Uterus (tissue), 4 donors: ENCODE measurements at places on chromosomes 3 and 15. TPM values are rescaled to one million over a fixed set of nuclear protein-coding genes. Genes with fewer than 3 reads are reported as not detected.

DNA sequence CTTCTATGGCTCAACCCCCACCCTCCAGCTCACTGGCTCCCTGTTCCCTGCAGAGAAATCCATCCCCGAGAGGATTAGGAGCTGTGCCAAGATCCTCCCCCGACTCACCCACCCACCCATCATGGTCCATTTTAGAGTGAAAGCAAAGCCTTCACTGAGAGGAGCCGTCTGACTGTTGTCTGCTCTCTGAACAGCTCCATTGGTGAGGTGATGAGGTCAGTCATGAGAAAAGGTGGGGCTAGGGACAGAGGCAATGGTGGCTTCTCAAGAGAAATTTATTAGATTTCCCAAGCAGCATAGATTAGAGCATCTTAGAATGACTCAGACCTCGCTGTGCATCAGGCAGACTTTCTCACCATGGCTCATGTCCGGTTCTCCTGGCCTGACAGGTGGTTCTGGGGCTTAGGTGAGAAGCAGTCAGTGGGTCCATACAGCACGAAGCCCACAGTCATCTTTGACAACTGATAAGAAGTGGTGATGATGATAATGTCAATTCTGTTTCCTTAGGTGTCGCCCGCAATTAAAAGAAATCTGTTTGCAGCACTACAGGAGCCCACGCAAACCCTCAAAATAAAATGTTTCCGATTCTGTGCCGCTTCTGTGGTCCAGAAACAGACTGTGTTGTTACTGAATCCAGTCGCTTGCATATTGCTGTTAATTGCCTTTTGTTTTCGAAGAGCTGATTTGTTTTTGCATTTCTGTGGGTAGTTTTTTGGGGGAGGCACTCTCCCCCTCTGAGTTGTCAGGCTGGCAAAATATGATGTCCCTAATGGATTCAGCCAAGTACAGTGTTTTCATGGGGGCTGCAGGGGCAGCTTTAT is 24.8 kb upstream of the RHO start:
- no peak for DNase-seq

DNA sequence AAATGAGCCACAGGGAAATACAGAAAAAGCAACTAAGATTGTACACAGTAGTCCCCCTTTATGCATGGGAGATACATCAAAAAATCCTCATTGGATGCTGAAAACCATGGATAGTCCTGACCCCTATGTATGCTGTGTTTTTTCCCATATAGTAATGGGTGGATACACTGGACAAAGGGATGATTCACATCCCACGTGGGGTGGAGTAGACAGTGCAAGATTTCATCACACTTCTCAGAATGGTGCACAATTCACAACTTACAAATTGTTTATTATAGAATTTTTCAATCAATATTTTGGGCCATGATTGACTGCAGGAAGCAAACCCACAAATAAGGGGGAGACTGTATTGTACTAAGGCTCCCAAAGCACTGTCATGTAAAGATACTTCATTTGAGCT is 224.4 kb upstream of the STRIT1 start:
- no peak for DNase-seq

GRCh38 chr3:187777331-187777941 is 32.2 kb upstream of the BCL6 start:
- no peak for DNase-seq

- DNase-seq, result no peak
Measured at GRCh38 chr3:74469713-74470112, 144.7 kb downstream of the CNTN3 start.

- DNase-seq, result no peak
Measured at GRCh38 chr3:167940241-167940640, 155.5 kb downstream of the GOLIM4 start.

DNA sequence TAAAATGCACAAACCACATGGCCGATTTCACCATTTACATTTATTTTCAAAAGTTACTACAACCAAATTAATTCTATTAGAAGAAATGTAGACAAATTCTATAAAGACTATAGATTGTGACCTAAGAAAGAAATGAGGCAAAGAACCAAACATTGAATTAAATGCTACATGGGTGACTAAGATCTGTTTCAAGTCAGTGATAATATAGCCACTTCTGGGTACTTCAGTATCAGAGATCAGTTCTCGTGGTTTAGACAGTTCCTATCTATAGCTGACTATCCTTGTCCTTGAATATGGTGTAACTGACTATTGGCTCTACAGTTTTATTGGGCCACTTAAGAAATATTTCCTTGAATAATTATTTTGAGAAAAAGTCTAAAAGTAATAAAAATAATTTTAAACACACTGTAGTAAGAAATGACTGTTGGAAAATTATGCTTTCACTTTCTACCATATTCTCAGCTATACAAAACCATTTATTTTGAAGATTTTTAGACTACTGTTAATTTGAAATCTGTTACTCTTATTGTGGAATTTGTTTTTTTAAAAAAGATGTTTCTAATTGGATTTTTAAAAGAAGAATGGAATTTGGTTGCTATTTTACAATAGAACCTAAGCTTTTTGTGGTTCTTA is 14.1 kb downstream of the KCNMB3 start:
- DNase-seq, result no peak

- no peak for DNase-seq
Measured at GRCh38 chr15:64975390-64975789, 14.3 kb downstream of the SPG21 start.

- no peak for DNase-seq
Measured at GRCh38 chr3:47425383-47425778, 44.6 kb downstream of the PTPN23 start.

DNA sequence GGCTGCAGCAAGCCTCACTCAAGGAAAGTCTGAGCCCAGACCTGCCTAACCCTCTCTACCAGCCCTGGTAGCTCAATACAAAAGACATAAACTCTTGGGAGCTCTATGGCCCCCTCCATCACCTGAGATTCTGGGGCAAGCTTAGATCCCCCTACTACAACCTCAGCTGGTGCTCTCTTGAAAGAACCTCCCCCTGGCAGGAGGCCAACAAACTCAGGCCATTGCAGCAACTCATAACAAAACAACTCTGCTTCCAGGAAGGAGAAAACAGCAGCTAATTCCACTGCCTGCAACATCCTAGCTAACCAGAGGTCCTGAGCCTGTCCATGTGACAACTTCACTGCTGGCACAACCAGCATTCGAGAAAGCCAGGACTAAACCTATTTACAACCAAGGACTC is 169.2 kb downstream of the ROBO1 start:
- DNase-seq, result no peak

- DNase-seq, result no peak
Measured at GRCh38 chr15:55891196-55891595, 102.2 kb downstream of the NEDD4 start.

DNA sequence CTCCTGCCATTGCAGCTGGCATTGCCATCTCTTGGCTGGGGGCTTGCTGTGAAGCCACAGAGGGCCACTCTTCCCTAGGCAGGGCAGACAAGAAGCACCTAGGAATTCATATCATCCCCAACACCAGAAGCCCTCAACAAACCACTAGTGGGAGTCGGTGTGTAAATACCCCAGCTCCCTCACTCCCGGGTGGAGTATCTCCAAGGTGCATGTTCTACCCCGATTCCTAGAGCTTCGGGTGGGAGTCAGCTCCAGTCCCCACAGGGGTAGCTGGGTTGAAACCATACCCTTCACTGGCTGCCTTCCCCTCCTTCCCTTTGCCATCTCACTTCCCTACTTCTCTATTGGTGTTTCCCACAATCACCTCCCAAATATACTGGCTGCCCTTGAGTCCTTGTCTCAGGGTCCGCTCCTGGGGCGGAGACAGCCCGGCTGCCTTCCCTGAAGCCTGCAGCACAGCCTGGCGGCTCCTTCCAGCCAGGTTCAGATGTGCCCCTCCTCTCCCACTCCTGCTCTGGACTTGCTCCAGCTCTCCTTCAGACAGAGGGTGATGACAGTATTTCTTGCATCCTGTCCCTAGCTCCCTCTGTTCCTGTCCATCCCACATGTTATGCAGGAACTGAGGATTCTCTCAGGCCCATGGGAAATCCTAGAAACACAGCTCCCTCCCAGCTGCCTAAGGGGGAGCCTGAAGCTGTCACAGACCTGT is 33.3 kb downstream of the FAM3D start:
- DNase-seq, result no peak

GRCh38 chr3:17235310-17235709 is 350.6 kb downstream of the PLCL2 start:
- DNase-seq, result no peak

- DNase-seq, result no peak
Measured at GRCh38 chr15:82186719-82187406, 75.7 kb downstream of the EFL1 start.

- DNase-seq, result no peak
Measured at GRCh38 chr15:57694279-57694678, 12.2 kb upstream of the POLR2M start.

GRCh38 chr3:13325892-13326443 is 94.2 kb downstream of the NUP210 start:
- no peak for DNase-seq

FEZF2 gene
- total RNA-seq, result not detected

FOXB1 gene
- total RNA-seq, result not detected

KLHL6 gene
- total RNA-seq, result 1.8 TPM

TMEM44 gene
- 24.5 TPM for total RNA-seq

ITGA11 gene
- total RNA-seq, result 106 TPM
